GM04503 (cell line): ENCODE measurements at places on chromosomes 1 and 21.

- DNase-seq: no peak
Measured at GRCh38 chr1:67608661-67609576, 76.1 kb upstream of the GADD45A start.

DNA sequence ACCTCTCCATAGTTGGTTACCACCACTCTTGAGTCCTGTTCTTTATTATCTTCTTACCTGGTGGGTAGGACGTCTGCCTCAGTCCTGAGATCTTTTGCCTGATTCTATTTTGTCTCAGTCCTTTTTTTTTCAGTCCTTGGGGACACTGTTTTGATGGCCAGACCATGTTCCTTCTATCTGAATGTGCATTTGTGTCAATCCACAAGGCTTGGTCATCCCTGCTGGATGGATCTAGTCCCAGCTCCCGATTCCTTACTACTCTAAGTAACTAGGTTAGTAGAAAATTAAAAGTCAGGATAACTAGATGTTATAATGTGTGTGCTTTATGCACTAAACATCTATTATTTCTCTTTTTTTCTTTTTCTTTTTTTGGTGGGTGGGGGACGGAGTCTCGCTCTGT is 28.1 kb upstream of the AK4 start:
- peak; percentile 45 for DNase-seq

- DNase-seq: peak; percentile 21
Measured at GRCh38 chr1:155379631-155380090, 59.0 kb downstream of the RUSC1 start.

- no peak for DNase-seq
Measured at GRCh38 chr1:192589813-192590212, 14.2 kb downstream of the RGS1 start.

- no peak for DNase-seq
Measured at GRCh38 chr1:145695821-145696629, 11.1 kb downstream of the PDZK1 start.

GRCh38 chr1:208007938-208008342 is 97.0 kb upstream of the CD34 start:
- DNase-seq: peak; percentile 47

- DNase-seq: no peak
Measured at GRCh38 chr21:14581902-14582457, 35.9 kb upstream of the SAMSN1 start.

GRCh38 chr1:224668984-224669383 is 52.9 kb downstream of the CNIH3 start:
- no peak for DNase-seq

DNA sequence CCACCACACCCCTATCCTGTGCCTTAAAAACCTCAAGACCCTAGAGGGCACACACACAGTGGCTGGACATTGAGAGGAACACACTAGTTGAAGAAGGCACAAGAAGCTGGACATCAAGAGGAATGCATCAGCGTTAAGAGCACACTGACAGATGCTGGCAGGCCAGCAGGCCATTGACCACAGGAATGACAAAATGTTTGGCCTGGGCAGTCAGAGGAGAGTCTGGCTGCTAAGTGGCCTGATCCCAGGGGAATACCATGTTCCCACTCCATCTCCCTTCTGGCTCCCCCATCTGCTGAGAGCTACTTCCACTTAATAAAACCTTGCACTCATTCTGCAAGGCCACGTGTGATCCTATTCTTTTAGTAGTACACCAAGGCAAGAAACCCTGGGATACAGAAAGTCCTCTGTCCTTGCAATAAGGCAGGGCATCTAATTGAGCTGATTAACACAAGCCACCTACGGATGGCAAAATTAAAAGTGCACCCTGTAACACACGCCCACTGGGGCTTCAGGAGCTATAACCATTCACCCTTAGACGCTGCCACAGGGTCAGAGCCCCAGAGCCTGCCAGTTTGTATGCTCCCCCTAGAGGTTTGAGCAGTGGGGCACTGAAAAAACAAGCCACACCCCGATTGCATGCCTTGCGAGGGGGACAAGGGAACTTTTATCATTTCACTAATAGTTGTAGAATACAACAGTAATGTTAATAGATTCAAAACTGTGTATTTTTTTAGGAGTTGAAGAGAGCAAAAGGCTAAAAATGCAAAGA is 1216.1 kb upstream of the NCAM2 start:
- no peak for DNase-seq

GRCh38 chr1:117535821-117536220 is 70.0 kb upstream of the TENT5C start:
- no peak for DNase-seq

DNA sequence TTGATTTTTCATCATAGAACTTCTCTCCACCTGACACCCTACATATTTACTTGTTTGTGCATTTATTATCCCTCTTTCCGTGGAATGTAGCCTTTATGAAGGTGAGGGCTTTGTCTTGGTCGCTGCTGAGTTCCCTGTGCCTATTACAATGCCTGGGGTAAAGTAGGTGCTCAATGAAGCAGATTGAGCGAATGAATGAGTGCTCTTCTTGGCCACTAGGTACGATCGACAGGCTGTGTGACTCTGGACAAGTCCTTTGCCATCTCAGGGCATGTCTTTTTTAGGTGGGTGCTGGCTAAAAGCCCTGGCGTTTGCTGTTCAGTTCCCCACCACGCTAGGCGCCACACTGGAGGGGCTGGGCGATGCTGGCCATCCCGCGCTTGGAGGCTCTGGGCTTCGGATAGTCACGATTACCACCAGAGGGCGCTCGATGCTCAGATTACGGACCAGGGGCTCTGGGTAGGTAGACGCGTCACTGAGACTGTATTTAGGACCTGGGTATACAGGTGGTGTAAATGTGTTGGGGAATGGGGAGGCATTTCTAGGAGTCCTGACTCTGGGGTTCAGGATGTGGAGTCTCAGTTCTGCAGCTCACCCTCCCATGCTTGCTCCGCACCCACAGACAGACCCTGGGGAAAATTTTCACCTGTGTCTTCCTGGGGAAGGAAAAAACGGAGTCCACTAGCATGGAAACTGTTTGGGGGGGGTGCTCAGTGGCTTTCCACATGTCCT is 71.0 kb upstream of the CSF3R start:
- no peak for DNase-seq

- DNase-seq: peak; percentile 65
Measured at GRCh38 chr1:161198897-161199431, at the start of gene ADAMTS4. Gene ADAMTS4, minus strand, starts transcription at chr1:161199054. Its CDS starts 427 bp downstream, at chr1:161198627.
